ENCODE measurements at places on chromosomes 3 and 15.

- DNase-seq, result no peak
Measured at GRCh38 chr15:64521201-64521600, 60.8 kb downstream of the ZNF609 start.

- no peak for DNase-seq
Measured at GRCh38 chr15:86919581-86919980, 839.9 kb downstream of the AGBL1 start.

DNA sequence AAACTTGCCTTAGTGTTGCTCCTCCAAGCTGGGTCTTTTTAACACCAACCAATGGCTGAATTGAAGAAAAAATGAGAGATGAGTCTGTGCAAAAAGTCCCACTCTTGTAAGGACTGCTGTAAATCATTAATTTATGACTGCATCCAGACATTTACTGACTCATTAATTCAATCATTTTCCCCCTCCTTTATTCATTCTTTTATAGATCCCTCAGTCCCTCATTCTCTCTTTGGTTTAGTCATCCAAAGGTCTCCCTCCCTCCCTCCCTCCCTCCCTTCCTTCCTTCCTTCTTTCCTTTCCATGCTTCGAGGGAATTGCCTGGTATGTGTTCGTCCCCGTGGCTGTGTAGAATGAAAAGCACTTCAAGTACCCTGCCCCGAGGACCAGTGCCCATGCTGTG is 35.3 kb upstream of the MRPS22 start:
- no peak for DNase-seq

- DNase-seq, result no peak
Measured at GRCh38 chr3:133452641-133453319, 52.9 kb downstream of the BFSP2 start.

GRCh38 chr15:23761386-23761785 is 74.3 kb upstream of the NDN start:
- DNase-seq, result no peak

All from NCI-H1694 treated with DMSO at 0.1 percent for 48 hours (cell line).